ENCODE measurements at places on chromosomes 12 and 14. TPM values are rescaled to one million over a fixed set of nuclear protein-coding genes. Genes with fewer than 3 reads are reported as not detected.

NPFF gene
- total RNA-seq, result not detected

PPM1H gene
- total RNA-seq, result not detected

DNA sequence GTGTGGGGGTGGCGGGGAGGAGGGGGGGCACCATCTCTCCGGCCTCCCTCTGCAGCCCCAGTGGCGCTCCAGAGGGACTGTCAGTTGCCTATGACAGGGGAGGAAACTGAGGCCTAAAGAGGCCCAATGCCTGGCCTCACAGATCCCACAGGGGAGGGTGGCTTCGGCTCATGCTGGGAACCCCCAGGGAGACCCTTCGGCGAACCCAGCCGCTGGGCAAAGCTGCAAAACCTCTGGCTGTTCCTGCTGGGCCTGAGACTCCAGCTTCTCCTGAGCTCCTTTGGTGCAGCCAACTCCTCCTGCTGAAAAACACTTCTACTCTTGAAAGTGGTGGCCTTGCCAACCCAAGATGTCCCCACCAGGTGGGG is 170.1 kb upstream of the RTL1 start:
- peaks cover 16% of the 10 kb centered on the region for H3K27me3 ChIP-seq
- H3K4me1 ChIP-seq, result no peaks in the 10 kb centered on the region
- H3K4me3 ChIP-seq, result no peak overlapping the region
- no peaks in the 10 kb centered on the region for H3K36me3 ChIP-seq

GRCh38 chr12:76190299-76190698 is 105.8 kb upstream of the NAP1L1 start:
- H3K4me3 ChIP-seq, result no peak overlapping the region
- peaks cover 30% of the 10 kb centered on the region for H3K27me3 ChIP-seq
- H3K27ac ChIP-seq, result no peak overlapping the region
- H3K36me3 ChIP-seq, result no peaks in the 10 kb centered on the region
- H3K4me1 ChIP-seq, result peaks cover 19% of the 10 kb centered on the region
- DNase-seq, result no peak

GRCh38 chr12:127144770-127145169 is 1122.2 kb upstream of the TMEM132C start:
- peaks cover 6% of the 10 kb centered on the region for H3K4me1 ChIP-seq
- no peak overlapping the region for H3K27ac ChIP-seq
- no peaks in the 10 kb centered on the region for H3K36me3 ChIP-seq
- no peak for DNase-seq

GRCh38 chr12:122979001-122979907 is 1.2 kb upstream of the ARL6IP4 start:
- H3K27me3 ChIP-seq, result no peaks in the 10 kb centered on the region
- H3K27ac ChIP-seq, result peak overlapping the region; percentile 85
- peaks cover 26% of the 10 kb centered on the region for H3K36me3 ChIP-seq
- H3K4me3 ChIP-seq, result peak overlapping the region; percentile 89
- DNase-seq, result no peak

DNA sequence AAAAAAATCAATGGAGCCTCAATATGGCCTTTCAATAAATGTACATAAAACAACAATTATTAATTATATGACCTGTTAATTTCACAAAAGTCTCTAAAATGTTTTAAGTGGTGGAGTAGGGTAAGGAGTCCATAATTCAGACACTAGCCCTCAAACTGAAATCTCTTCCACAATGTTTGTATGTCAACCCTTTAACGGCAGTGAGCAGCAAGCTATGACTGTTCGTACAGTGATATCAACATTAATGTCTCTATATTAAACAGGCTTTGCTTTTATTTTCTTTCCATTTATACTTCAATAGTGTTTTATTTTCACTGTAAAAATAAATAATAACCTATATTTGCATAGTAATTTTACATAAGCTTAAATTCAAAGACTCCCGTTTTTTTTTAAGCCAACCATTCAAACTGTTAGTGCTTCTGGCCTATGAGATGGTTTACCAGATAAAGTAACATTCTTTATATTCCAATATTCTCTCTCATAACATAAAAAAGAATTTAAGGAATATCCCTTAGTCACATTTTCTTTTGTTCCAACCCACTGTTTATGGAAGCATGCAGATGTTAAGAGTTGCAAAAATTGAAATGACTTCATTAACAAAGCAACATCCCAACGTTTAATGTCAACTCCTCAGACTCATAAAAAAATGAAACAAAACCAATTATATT is 2.3 kb downstream of the CDK17 start:
- peaks cover 3% of the 10 kb centered on the region for H3K36me3 ChIP-seq
- peak overlapping the region; percentile 98 for H3K4me3 ChIP-seq
- peak overlapping the region; percentile 95 for H3K27ac ChIP-seq
- H3K27me3 ChIP-seq, result no peaks in the 10 kb centered on the region
- DNase-seq, result no peak
- peaks cover 41% of the 10 kb centered on the region for H3K4me1 ChIP-seq

GRCh38 chr14:89750908-89751392 is 203.6 kb downstream of the EFCAB11 start:
- H3K27ac ChIP-seq, result peak overlapping the region; percentile 86
- peak overlapping the region; percentile 33 for H3K4me3 ChIP-seq
- peaks cover 27% of the 10 kb centered on the region for H3K36me3 ChIP-seq

- no peak overlapping the region for H3K4me3 ChIP-seq
- DNase-seq, result no peak
- no peak overlapping the region for H3K27ac ChIP-seq
- H3K4me1 ChIP-seq, result peaks cover 30% of the 10 kb centered on the region
Observed at GRCh38 chr12:24898185-24898584, 50.7 kb downstream of the BCAT1 start.

DNA sequence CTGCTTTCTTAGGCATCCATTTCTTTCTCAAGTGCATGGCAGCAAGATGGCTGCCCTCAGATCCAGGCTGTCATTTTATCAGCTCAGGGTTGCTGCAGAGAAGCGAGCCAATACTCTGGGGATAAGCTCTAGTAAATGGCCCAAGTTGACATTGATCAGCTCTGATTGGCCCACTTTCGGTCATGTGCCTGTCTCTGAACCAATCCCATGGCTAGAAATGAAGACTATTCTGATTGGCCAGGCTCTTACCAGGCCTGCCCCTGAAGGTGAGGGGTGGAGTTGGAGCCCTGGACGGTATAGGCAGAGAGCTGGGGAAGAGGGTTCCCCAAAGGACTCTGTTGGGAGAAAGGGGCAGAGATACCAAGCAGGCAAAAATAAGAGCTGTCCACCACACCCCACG is 41.4 kb downstream of the MYO1H start:
- no peak overlapping the region for H3K27ac ChIP-seq
- H3K4me1 ChIP-seq, result peaks cover 5% of the 10 kb centered on the region
- no peaks in the 10 kb centered on the region for H3K36me3 ChIP-seq
- H3K27me3 ChIP-seq, result peaks cover 23% of the 10 kb centered on the region
- DNase-seq, result no peak

ESR2 gene
- total RNA-seq, result not detected

DNA sequence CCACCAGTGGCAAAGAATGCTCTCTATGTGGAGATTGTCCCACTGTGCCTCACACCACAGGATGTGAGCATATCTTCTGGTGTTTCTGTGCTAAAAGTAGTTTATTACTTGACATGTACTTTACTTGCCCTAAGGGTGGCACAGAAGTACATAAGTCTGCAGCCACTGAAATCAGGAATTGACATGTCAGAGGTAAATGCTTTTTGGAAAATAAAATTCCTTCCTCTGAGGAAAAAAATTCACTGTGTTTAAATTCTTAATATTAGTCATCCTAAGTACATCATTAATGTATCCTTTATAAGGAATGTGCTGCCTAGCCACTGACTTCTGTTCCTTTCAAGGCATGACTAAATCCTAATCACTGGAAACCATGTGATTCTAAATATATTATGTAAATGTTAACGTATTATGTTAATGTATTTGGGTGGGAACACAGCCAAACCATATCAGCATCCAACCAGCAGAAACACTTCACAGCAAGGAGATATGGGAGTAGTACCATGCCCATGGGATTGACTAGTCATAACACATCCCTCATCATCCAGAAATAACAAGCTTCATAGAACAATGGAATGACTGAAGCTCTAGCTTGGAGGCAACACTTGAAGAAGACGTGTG is 239.7 kb upstream of the PPFIA2 start:
- no peak overlapping the region for H3K27ac ChIP-seq
- DNase-seq, result no peak
- H3K4me1 ChIP-seq, result no peaks in the 10 kb centered on the region
- H3K36me3 ChIP-seq, result no peaks in the 10 kb centered on the region
- H3K27me3 ChIP-seq, result no peaks in the 10 kb centered on the region

JAG2 gene
- total RNA-seq, result 2.6 TPM

DNA sequence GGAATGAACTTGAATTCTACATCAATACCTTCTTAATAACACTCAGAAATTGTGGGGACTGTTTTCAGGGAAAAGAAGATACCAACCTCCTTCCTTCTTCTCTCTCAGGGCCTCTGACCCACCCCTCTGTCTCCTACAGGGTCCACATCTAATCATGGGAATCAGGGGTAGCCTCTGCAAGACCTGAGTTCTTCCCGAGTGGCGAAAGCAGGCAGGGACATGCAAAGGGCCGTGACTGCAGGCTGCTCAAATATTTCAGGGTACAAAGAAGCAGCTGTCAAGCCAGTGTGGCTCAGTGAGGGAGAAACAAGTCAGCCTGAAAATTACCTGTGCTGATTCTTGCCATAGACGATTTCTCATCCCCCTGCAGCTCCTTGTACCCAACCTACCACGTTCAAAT is 123.1 kb upstream of the PARP11 start:
- peaks cover 10% of the 10 kb centered on the region for H3K4me1 ChIP-seq
- H3K4me3 ChIP-seq, result no peak overlapping the region
- peaks cover 23% of the 10 kb centered on the region for H3K27me3 ChIP-seq
- DNase-seq, result no peak

DNA sequence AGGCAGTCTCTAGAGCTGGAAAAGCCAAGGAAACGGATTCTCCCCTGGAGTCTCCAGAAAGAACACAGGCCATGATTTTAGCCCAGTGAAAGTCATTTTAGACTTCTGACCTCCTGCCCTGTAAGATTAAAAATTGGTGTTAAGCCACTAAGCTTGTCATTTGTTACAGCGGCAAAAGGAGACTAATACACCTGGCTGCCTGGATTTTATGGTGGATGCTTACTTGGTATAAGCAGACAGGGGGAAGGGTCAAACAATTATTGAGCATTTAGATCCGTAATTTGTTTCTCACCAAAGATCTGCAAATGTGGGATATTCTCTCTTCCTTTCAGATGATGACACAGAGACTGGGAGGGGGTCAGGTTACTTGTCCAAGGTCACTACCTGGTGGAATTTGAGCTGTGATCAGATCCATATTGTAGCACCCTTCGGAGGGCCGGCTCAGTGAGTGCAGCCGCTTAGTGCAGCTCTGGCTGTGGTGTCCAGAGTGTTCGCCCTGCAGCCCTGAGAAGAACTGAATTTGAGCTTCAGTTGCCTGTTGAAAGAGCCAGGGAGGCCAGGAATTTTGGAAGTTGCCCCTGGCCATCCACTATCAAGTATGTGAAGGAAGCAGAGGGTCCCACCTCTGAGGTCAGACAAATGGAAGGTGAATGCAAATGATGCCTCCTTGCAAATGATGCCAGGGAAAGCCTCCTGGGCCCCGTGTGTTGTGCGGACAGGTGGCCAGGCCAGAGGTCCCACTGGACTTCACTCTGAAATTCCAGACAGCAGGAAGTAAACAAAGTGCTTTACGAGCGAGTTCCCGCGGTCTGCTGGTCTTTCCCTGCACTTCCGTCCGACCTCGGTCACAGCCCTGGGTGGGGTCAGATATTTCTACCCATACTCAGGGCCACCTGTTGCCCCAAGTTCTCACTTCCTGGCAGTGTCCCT is 15.1 kb downstream of the GLRX5 start:
- H3K27me3 ChIP-seq, result no peaks in the 10 kb centered on the region
- no peak overlapping the region for H3K4me3 ChIP-seq
